Stimulated activated CD4-positive, alpha-beta T cell treated with anti-CD3 and anti-CD28 coated beads, Interleukin-1b, Interleukin-23, amount 100 ng/mL, for 1 hour (primary cell): ENCODE measurements at places on chromosomes 5 and 9.

DNA sequence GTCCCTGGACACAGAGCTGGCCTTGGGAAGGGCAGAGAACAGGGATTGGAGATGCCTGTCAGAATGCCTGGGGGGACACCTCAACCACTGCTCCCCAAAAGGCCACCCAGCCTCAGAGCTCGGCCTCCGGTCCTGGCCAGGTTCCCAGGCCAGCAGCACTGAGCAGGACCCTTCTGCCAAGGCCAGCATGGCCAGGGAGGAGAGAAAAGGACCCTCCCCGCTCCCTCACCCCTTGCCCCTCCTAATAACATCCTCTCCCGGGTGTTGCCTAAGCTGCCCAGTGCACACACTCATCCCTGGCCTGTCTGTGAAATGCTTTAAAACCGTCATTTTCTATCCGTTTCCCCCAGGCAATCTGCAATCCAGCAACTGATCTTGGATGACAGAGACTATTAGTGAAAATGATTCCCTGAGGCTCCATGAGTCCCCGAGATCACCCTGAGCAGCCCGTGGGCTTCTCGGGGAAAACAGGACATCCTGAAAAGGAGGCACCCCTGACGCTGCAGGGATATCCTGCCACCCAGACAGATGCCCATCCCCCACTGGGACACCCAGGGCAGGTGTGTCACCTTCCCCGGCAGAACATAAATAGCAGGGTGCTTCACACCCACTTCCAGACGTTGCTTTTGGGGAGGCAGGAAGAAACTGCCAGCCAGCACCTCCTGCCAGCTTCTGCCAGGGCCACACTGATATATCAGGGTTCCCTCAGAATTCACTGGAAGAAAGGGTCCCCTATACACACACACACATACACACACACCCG, 75.3 kb downstream of the ADAMTS2 start:
- no peak for DNase-seq

DNA sequence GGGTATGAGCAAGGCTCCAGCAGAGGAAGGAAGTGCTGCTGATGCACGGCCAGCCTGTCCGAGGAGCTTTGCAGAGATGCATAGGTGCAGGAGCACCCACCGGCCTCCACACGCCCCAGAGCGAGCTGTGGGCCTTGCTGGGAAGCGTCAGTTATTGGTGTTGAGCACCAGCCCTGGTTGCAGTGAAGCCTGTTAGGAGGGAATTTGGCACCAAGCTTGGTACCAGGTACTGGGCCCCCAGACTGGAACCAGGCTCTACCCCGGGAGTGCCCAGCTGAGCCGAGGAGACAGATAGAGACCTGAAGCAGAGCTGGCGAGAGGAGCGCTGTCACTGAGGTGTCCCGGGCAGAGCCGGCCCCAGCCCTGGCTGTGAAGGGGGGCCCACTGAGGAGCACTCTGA, 5.2 kb downstream of the TCF7 start:
- DNase-seq = no peak

- DNase-seq = no peak
Observed at GRCh38 chr5:40428126-40428525, 251.6 kb upstream of the PTGER4 start.

GRCh38 chr5:10562201-10563109, 1.4 kb upstream of the ANKRD33B start:
- DNase-seq = no peak

GRCh38 chr5:61347080-61347479, 15.0 kb downstream of the ZSWIM6 start:
- no peak for DNase-seq

- no peak for DNase-seq
Observed at GRCh38 chr5:144468571-144468970, 297.9 kb downstream of the KCTD16 start.
